Activated naive CD8-positive, alpha-beta T cell treated with anti-CD3 and anti-CD28 coated beads, Interleukin-2, amount 50 U/mL, for 16 hours (primary cell): ENCODE measurements at places on chromosomes 2 and 18.

GRCh38 chr18:3872641-3873040 lies 422.7 kb downstream of the TGIF1 start:
- DNase-seq, result no peak

DNA sequence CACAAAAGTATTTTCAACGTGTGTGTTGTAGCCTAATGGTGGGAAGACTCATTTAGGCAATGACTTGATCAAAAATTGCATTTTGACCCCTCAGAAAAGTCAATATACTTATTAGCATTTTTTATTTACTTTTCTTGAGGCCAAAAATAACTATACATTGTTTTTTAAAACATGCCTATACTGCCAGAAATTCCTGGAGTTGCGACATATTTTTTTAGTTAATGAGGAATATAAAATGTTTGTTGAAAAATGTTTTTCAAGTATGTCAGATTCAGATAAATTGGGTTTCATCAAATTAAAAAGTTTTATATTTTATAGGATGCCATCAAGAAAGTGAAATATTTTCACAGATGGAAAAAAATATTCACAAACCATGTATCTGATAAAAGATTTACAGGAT lies 39.6 kb downstream of the R3HDM1 start:
- no peak for DNase-seq

- no peak for DNase-seq
These were observed 196.9 kb upstream of the CWC22 start for GRCh38 chr2:180203972-180204371.

- DNase-seq, result no peak
These were observed 16.0 kb downstream of the ASPRV1 start for GRCh38 chr2:69945441-69945840.

DNA sequence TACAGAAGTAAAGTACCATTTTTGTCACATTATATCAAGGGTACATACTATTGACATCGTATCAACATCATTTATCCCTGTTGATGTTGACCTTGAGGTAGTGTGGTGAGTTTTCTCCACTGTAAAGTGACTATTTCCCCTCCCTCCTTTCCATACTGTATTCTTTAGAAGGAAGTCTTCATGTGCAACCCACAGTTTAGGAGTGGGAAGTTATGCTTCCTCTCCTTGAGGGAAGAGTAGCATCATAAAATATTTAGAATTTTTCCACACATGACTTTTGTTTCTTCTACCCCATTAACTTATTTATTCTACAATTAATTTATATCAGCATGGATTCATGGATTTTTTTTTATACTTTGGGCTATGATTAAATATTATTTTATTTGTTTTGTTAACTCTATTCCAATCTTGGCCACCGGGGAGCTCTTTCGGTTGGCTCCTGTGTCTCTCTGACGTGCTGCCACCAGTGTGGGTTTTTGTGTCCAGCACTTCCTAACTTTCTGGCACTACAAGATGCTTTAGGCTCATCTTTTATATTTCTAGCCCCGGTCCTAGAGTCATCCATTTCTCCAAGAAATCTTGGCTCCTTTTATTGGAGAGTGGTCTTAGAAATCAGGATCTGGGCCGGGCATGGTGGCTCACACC lies 19.0 kb downstream of the AQP12B start:
- no peak for DNase-seq

- DNase-seq, result no peak
These were observed 19.7 kb upstream of the TLK1 start for GRCh38 chr2:171180229-171180930.

- DNase-seq, result no peak
These were observed 50.5 kb downstream of the MRPL35 start for GRCh38 chr2:86249579-86250391.

DNA sequence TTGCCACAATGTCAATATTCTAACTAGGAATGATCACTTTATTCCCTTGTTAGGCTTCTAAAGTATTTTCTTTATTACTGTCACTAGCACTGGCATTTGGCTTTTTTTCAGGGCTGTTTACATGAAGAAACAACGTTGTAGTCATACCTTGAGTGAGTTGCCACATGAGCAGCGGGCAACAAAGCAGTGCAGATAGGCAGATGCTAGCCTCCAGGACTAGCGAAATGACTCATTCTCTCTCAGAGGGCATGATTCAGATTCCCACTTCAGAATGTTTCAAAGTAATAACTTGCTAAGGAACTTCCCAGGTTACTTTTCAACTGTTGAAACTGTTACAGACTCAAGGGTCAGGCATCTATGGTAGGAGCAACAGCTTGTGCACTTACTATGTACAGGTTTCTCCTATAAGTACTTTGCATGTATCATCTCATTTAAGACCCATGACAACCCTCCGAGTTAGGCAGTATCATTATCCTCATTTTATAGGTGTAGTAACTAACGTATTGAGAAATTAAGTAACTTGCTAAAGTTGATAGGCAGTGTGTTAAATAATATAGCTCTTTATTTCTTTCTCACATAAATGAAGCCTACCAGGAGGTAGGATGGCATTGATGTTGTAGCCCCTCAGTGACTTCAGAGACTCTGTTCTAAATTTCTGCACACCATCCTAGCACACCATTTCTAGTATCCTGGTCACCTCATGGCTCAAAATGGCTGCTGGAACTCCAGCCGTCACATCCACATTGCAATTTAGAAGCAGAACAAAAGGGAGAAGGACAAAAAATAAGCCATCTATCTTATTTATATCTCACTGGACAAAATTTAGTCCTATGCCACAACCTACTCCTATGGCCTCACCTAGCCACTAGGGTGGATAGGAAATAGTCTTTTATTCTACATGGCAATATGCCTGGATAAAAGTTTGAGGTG lies 83.3 kb downstream of the ICOS start:
- DNase-seq, result peak; percentile 1

GRCh38 chr2:2826621-2827020 lies 495.5 kb upstream of the MYT1L start:
- no peak for DNase-seq

GRCh38 chr18:44681076-44681970 lies 635 bp downstream of the SETBP1 start:
- DNase-seq, result no peak

- peak; percentile 16 for DNase-seq
These were observed 418.2 kb upstream of the HS6ST1 start for GRCh38 chr2:128736689-128737545.

GRCh38 chr2:105890111-105890510 lies 145.4 kb downstream of the NCK2 start:
- DNase-seq, result no peak

GRCh38 chr2:62457556-62457955 lies 48.4 kb downstream of the TMEM17 start:
- DNase-seq, result no peak

GRCh38 chr2:2328848-2329247 lies 2.2 kb downstream of the MYT1L start:
- no peak for DNase-seq

- DNase-seq, result no peak
These were observed 97.3 kb downstream of the ACAA2 start for GRCh38 chr18:49716035-49716434.

- no peak for DNase-seq
These were observed 450 bp downstream of the KCNH7 start for GRCh38 chr2:162838136-162838497.

GRCh38 chr2:46097714-46098480 lies 199.3 kb upstream of the EPAS1 start:
- no peak for DNase-seq

GRCh38 chr18:43115076-43115921 lies at the start of gene RIT2:
TSS of gene RIT2 (minus strand) at chr18:43115685.
- DNase-seq, result no peak

- DNase-seq, result no peak
These were observed 7.6 kb upstream of the ESPNL start for GRCh38 chr2:238092486-238093035.

DNA sequence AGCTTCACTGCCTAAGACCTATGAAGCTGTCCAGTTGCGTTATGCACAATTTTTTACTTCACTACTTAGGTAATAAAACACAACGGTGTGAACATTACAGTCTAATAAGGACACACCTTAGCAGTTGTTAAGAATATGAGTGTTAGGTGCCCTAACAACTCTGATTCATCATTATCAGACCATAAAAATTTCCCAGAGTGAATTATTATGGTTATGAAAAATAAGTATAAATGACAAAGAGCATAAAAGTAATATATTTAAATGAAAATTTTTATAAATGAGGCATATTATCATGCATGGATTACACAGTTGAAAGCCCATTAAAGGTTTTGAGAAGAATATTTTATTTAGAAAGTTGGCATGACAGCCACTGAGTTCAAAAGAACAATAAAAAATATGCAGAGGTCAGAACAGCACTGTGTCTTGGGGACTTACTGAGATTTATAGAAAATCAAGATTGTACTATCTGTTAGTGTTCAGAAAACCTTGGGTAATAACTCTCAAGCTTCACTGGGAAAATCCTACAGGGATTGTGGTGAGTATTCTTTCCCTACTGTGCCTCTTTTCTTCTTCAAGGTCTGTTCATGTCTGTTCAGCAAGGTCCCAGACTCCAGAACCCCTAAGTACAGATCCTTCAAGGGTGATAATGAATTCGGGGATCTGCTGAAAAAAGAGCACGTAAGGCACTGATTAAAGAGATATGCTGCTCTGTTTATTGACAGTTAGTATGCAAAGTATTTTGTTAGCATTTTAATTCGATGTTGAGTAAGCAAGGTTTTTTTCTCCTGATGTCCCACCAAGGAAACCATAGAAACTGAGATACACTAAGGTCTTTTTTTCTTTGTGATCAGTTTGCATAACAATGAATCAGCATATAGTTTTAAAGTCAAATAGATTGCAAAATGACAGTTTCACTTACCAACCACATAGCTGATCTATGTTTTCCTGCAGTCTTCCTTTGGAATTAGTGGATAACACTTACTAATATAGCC lies 250.0 kb downstream of the DSEL start:
- no peak for DNase-seq

GRCh38 chr2:120934574-120935338 lies 199.1 kb downstream of the GLI2 start:
- no peak for DNase-seq

DNA sequence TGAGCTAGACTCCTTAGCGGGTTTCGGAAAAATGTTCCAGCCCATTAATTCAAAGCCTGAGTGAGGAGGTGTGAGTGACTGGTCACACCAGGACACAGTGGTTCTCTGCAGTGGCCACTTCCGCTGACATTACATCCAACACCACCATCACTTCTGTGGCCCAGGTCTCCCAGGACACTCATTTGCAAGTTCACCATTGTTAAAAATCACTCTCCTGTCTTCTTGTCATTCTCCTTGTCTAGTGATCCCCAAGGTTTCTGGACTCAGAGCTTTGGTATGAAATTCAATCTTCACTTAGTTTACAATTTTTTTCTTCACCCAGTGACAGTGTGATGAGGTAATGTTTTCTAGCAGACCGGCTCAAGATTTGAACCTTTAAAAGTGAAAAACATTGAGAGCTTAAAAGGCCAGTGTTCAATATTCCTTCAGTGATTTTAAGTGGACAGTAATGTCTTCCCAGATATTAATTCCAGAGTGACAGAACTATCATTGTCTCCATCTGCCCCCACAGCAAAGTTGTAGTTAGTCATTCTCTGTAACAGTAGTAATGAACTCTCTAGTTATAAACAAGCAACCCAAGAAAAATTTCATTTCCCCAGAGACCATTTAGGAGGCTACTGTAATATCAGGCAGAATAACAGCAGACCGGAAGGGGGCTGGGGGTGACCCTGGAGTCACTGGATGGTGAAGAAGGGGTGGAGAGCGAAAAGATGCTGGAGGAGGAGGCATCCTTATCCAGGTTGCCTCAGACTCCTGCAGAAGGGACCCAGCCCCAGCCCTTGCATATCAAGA lies 164.9 kb downstream of the GFPT1 start:
- DNase-seq, result no peak

DNA sequence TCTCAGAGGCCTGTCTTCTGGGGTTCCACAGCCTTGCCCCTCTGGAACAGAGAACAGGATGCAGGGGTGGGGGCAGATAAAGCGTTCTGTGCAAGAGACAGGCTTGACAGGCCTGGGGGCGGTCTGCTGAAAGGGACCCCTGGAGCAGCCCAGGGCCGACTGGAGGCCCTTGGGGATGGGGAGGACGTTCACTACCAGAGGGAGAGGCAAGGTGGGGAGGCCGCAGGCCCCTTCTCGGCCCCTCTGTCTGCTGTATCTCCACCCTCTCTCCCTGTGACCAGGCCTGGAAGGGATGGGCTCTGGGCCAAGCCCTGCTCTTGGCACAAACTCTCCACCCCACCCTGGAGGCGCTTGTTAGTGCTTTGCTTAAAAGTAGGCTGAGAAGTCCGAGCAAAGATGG lies 27.3 kb upstream of the INHBB start:
- no peak for DNase-seq

DNA sequence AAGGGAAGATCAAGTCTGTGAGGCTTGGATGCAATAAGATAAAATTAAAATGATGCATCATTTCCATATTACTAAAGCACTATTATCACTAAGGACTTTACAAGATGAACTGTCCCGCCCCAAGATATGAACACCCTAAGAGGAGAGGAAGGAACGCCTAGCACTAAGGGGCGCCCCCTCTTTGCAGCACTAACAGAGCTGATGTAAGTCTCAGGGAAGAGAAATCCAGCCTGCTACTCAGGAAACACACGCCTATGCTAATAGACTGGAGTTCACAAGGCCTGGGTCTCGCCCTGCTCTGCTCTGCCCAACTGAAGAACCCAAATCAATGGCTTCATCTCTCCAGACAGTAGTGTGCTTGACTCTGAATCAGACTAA lies 6.1 kb downstream of the INO80C start:
- no peak for DNase-seq

DNA sequence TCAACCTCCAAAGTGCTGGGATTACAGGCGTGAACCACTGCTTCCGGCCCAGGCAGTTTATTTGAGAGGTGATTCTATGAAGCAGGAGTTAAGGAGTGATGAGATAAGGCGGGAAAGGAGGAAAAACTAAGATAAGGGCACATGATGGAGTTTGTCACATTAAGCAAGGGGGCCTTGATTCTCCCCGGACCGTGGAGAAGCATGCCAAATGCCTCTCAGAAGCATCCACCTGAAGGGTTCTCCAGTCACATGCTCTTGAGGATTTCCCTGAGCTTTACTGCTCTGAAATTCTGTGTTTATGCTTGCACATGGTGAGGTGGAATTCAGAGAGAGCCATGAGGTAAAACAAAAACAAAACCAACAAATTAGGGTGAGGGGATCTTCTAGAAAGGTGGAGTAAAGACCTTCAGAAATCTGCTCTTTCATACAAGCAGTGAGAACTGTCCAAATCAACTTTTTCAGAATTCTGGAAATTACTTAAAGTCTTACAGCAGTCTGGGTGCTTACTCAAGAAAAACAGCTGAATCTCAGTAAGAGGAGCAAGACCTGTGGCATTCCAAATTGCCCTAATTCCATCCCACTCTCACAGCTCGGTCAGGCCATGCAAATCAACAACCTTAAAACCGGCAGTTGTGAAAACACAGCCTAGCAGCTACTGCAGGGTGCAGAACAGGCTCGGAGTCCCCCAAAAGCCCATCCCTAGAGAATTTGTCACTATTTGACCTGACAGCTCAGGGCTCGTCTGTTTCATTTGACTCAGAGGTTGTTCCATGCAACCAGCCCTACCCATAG lies 69.1 kb upstream of the CTLA4 start:
- no peak for DNase-seq
